ENCODE measurements at places on chromosomes 11 and 22. TPM values are rescaled to one million over a fixed set of nuclear protein-coding genes. Genes with fewer than 3 reads are reported as not detected.

AP2A2 gene
- total RNA-seq = 19.6 TPM

ISX gene
- total RNA-seq = not detected

GALNT18 gene
- 1.2 TPM for total RNA-seq

LSP1 gene
- total RNA-seq = 25.2 TPM

FAM111B gene
- 0.12 TPM for total RNA-seq

RRP7A gene
- 29.7 TPM for total RNA-seq

BET1L gene
- 17.9 TPM for total RNA-seq

C11orf86 gene
- not detected for total RNA-seq

TREH gene
- 0.08 TPM for total RNA-seq

RIC3 gene
- not detected for total RNA-seq

BTBD18 gene
- total RNA-seq = not detected

RASD2 gene
- total RNA-seq = not detected

LIF gene
- total RNA-seq = 4.6 TPM

TRIM22 gene
- total RNA-seq = 161 TPM

TRPT1 gene
- 32.9 TPM for total RNA-seq

OR8D4 gene
- not detected for total RNA-seq

PC gene
- 9.3 TPM for total RNA-seq

Measured in smooth muscle cell of the coronary artery (primary cell).